ENCODE measurements at places on chromosomes 5 and 9.

- DNase-seq = no peak
Observed at GRCh38 chr9:99137225-99137624, 32.3 kb downstream of the TGFBR1 start.

- DNase-seq = no peak
Observed at GRCh38 chr9:16281707-16282106, 588.8 kb downstream of the BNC2 start.

DNA sequence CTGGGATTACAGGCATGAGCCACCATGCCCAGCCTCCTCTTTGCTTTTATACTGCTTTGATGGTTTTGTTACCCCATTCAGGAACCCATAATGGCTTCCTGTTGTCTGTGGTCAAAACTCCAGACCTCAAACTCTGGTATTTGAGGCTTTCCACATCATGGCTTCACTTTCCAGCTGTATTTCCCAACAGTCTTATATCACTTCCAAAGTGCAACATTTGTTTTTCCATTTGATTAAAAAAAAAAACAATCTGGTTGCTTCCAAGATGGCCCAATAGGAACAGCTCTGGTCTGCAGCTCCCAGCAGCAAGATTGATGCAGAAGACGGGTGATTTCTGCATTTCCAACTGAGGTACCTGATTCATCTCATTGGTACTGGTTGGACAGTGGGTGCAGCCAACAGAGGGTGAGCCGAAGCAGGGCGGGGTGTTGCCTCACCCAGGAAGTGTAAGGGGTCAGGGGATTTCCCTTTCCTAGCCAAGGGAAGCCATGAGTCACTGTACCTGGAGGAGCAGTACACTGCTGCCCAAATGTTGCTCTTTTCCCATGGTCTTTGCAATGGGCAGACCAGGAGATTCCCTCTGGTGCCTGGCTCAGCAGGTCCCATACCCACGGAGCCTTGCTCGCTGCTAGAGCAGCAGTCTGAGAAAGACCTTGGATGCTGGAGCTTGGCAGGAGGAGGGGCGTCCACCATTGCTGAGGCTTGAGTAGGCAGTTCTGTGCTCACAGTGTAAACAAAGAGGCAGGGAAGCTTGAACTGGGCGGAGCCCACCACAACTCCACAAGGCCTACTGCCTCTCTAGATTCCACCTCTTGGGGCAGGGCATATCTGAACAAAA lies 458.4 kb downstream of the KDM4C start:
- DNase-seq = no peak

DNA sequence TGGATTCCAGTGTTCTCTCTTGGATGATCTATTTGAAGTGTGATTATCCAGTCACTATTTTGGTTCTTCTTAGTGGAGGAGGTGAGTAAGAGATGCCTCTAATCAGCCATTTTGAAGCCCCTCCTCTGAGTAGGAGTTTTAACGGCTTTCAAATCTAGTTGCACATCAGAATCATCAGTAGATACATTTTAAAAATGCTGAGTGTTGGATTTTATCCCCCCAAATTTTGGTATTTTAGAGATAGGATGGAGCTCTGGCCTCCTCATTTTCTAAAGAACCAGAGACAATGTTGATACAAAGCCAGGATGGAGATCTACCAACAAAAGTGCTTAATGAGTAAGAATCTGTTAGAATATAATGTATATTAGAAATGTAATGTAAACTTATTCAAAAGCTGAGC lies 1061.0 kb upstream of the WWC1 start:
- no peak for DNase-seq

GRCh38 chr5:11273180-11273903 lies 512.3 kb upstream of the DAP start:
- no peak for DNase-seq

- no peak for DNase-seq
Observed at GRCh38 chr9:130187523-130187846, 15.3 kb downstream of the NCS1 start.
